ENCODE measurements at places on chromosomes 6 and 20. TPM values are rescaled to one million over a fixed set of nuclear protein-coding genes. Genes with fewer than 3 reads are reported as not detected.

- no peak for ATAC-seq
Observed at GRCh38 chr6:139881236-139881635, 506.8 kb upstream of the CITED2 start.

DNA sequence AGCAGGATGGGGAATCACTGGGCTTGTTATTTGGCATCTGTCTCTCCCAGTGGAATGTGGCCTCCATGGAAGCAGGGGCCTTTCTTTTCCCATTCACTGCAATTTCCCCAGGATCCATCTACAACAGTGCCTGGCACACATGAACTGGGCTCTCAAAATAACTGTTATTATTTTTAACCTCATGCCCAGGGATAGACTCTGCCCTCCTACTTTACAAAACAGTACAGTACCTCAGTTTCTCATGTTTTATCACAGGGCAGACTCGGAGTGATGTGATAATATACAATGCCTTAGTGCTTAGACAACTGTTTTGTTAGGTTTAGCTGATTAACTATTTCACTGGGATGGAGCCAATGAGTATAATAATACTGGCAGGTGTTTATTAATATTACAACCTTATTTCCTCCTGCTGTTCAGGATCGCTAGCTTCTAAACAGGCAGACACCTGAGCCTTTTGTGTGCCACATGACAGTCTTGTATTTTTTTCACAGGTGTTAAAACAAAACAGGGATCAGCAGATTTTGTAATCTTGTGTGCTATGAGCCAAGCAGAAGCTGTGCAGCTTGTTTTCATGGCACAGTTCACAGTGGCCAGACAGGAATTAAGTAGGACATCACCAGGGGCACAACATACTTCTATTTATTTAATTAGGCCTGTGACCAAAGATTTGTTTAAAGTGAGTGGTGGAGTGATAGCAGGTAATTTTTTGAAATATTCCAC is 157.7 kb upstream of the EYA4 start:
- ATAC-seq, result no peak

GRCh38 chr6:107719160-107719559 is 105.0 kb downstream of the SCML4 start:
- no peak for ATAC-seq

- ATAC-seq, result no peak
Observed at GRCh38 chr6:39898625-39899024, 35.6 kb downstream of the MOCS1 start.

GRCh38 chr20:37313546-37314091 is 24.2 kb downstream of the MANBAL start:
- ATAC-seq, result no peak

DNA sequence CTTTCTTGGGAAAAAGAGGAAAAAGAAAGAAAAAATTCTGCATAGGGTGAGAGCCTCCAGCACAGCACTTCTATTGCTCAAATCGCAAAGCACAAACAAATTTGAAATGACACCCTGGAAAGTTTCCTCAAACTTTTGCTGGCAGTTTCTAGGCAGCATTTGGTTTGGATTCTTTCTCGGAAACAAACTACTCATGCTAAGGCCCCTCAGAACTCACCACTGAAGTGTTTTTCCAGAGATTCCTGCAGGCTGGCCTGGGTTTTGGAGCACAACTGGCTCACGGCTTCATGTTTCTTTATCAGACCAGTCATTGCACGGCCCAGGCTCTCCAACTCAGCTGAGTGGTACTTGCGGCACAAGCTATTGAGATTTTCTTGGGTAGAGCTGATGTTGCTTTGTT is 237.8 kb downstream of the SYNE1 start:
- ATAC-seq, result no peak

GRCh38 chr20:36051318-36052116 is 83.1 kb downstream of the CNBD2 start:
- no peak for ATAC-seq

DNA sequence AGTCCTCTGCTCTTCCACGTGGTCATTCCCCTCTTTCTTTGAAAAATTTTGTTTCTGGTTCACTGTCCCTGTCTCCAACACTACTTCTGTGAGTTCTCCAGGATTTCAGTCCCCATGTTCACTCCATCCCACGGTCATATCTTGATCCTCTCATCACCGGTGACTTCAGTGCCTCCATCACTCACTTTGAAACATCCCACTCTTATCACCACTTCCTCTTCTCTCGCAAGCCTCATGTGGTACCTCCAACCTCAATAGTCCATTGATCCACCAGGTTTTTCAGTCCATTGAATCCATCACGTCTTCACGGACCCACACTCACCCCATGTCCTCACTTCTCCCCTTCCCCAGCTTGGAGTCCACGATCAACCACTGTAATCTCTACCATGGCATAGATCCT is 64.8 kb downstream of the CARMIL1 start:
- ATAC-seq, result peak; percentile 46

- ATAC-seq, result no peak
Observed at GRCh38 chr6:146315381-146316174, 228.1 kb upstream of the RAB32 start.

DNA sequence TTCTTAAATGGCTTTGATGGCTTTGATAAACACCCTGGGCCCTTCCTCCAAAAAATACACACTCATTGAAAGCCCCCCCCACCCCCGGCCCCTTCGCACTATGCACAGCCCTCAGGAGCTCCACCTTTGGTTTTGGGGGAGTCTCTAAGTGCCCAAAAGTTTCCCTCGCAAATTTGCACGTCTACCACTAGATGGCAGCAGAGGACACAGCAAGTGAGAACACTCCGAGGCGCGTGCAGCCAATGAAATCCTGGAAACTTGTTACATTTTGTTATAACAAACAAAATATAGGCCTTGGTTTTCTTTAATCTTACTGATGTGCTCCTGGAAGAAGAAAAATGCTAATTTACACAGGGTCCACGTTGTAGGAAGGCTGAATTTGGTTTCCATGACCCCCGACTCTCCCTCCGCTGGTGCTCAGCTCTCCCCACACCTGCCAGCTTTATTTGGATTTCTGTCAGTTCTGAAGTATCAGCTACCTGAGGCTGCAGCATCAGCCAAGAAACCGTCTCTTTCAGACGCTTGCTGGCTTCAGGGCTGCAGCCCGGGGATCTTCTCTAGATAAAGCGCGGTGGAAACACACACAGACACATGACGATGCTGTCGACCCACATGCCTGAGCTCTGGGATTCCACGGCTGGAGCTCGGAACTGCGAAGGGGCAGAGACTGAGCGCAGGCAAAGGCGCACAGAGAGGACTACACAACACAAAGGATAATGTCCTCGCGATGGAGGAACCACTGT is 148.3 kb upstream of the RPS6KA2 start:
- peak; percentile 76 for ATAC-seq

GRCh38 chr20:1965520-1966351 is 28.1 kb downstream of the PDYN start:
- peak; percentile 88 for ATAC-seq

GRCh38 chr20:24096864-24097450 is 108.4 kb upstream of the GGTLC1 start:
- ATAC-seq, result no peak

- no peak for ATAC-seq
Observed at GRCh38 chr6:151550618-151551017, 56.8 kb downstream of the CCDC170 start.

DNA sequence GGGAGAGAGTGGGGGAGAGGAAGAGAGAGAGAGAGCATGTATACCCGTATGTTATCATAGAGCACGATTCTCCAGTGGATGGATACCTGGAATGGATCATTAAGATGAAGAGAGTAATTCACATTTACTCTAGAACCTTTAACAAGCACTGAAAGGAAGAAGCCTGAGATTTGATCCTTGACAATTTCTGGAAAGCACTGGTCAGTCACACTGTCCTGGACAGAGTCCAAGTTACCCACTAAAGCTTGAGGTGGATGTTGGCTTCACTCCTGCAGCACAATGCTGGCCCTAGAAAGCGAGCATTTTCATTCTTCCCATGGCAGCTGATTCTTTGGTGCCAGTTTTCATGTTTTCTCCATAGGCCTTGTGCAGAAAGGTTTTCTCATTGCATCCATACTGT is 25.6 kb downstream of the NFYA start:
- no peak for ATAC-seq

DNA sequence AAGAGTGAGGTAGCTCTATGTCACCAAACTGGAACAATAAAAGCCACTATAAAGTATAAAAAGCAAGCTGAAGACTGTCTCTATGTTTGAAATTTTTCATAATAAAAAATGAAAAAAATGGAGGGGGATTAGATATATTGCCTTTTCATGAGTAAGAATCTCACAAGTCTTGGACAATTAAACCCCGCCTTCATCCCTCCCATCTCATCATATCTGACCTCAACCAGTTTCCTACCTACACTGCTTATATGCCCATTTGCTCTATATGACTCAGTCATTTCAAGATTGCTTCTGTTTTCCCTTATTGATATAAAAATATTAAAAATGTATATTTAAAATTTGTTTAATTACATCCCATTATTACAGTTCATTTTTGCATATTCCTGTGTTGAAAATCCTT is 2.9 kb upstream of the TRIM39 start:
- no peak for ATAC-seq

DNA sequence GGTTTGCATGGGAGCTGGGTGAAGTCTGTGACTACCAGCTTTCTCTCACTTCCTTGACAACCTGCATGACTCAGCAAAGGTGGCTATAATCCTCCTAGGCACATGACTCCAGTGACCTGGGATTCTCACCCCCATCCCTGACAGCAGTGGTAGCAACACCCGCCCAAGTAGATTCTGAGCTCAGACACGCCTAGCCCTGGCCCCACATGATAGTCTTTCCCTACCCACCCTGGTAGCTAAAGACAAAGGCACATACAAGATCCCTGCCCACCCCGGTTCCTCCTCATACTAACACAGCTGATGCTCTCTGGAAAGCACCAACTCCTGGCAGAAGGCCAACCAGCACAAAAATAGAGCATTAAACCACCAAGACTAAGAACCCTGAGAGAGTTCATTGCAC is 25.9 kb upstream of the CRISP1 start:
- ATAC-seq, result no peak

DNA sequence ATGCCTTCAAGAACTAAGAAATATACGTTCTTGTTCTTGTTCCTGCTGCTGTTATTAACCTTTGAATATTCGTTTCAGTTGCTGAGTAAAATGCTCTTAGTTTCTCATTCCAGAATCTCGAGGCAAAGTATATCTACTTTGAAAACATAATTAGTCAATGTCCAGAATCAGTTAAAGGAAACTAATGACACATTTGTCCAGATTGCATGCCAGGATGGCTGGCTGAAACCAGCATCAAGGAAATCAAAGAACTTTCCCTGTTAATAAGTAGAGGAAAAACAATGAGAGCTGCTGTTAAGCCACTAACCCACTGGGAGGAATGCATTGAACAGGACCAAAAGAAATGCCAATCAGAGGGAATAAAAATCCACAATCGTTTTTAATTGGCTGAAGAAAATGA is 196.9 kb downstream of the ALDH8A1 start:
- ATAC-seq, result no peak

DNA sequence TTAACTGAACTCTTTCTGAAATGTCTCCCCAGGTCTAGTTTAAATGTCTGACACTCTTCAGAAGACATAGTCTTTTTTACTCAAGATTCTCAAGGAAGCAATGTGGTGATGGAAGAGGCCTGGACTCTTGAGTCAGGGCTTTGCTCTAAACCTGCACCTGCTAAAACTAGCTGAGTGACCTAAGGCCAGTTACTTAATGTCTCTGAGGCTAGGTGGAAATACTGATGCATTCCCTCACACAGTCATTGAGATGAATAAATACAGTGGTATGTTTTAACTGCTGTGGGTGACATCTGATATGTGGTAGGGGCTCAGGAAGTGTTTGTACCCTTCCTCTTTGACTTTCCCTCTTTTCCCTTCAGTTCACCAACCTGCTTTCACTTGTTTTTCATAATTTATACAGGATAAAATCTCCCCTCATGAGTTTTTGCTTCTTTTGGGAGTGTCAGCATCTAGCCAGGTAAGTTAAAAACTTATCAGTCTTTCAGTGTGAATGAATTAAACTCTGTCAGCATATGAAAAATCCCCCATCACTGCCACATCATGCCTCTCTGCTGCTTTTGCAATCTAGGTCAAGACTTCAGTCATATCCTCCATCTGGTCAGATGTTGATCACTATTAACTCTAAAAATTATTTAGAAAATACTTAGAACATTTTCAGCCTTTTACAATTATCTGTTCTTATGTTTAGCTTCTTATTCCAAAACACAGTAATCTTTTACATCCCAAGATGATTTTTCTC is 178.7 kb upstream of the TNFAIP3 start:
- ATAC-seq, result peak; percentile 79

- ATAC-seq, result peak; percentile 52
Observed at GRCh38 chr6:106974999-106975737, 639 bp upstream of the CD24 start.

DNA sequence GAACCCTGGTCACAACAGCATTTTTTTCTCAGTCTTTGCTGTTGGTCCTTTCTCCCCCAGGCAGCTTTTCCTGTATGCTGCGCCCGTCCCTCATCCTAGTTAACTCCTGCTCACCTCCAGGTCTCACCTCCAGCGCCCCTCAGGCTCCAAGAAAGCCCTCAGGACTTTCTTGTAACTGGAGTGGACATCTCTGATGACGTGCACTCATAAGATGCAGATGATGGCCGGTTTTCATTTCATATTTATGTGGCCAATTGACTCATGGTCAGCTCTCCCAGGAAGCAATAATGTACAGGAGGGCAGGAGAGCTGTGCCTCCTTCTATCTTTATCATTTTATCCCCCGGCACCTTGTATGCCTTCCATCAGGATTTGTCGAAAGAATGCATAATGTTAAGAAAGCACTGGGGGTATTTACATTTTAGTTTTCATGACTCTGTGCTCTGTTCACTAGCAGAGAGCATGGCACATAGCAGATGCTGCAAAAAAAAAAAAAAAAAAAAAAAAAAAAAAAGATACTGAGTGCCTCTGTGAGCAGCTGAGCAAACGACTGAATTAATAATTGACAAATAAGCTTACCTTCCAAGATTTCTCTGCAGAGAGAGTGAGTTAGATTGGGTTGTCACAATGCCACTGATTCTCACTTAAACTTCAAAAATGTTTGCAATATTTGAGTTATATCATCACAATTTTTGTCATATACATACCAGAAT is 170.2 kb downstream of the DOK5 start:
- no peak for ATAC-seq

The CLVS2 gene
- not detected for total RNA-seq

The ADGRF1 gene
- total RNA-seq, result not detected

The TINAG gene
- not detected for total RNA-seq

The SLC44A4 gene
- 0.39 TPM for total RNA-seq

The TBX18 gene
- total RNA-seq, result not detected

The TMEM244 gene
- total RNA-seq, result not detected

The SPACA1 gene
- total RNA-seq, result not detected

The OLIG3 gene
- total RNA-seq, result 3.5 TPM

The PTK7 gene
- 1.0 TPM for total RNA-seq

The RSPO3 gene
- not detected for total RNA-seq

The SLC22A2 gene
- not detected for total RNA-seq

The FABP7 gene
- total RNA-seq, result not detected

The PARD6B gene
- 3.2 TPM for total RNA-seq

The TAGAP gene
- 80.7 TPM for total RNA-seq

The ZSCAN12 gene
- total RNA-seq, result 4.3 TPM

The RAD21L1 gene
- total RNA-seq, result not detected

The C2 gene
- total RNA-seq, result 0.58 TPM

The BPIFB4 gene
- not detected for total RNA-seq

The TRIM15 gene
- total RNA-seq, result not detected
